ENCODE measurements at places on chromosomes 3 and 15.

DNA sequence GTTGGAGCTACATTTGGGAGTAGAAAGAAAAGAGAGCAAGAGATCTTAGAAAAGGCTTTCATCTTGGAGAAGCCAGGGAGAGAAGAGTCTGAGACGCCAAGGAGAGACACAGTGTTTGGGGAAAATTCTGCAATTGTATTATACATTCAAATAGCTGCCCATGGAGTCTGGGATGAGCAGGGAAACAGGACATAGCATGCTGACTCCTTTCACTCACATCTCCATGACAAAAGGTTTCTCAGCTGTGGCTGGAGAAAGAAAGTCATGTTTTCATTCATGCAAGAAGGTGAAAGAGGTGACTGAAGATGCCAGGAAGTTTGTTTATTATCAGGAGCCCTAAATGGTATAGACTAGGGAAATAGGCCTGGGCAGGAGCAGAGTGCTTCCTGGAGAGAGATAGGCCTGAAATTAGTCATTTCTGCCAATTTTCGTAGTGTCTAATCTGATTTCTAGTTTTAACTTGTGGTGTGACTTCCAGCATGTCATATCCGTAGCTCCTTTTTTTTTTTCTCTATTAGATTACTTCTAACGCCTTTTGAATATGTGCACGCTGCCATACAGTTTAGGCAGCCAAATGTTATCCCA, 34.1 kb downstream of the ACP3 start:
- no peak for DNase-seq

GRCh38 chr3:105345156-105345555, 21.6 kb upstream of the ALCAM start:
- DNase-seq = no peak

DNA sequence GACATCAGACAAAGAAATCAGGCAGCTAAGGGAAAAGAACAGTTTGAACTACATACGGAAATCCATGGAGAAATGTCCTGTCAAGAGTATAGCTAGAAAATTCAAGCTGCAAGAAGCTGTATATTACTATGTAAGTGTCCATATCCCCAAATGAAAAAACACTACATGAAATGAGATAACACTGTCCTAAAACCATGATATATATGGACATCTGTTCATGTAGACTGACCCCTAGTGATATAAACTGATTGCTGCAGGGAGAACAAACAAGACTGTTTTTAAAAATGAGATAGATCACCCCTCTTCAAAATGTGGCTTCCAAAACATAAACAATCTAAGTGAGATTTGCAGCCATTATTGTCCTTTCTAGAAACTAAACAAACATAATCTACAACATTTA, 985.6 kb downstream of the EPHA3 start:
- DNase-seq = no peak

GRCh38 chr3:128707928-128708494, 18.0 kb upstream of the RAB7A start:
- DNase-seq = no peak

GRCh38 chr15:73944161-73945129, 18.2 kb downstream of the LOXL1 start:
- no peak for DNase-seq

GRCh38 chr3:38473229-38473628, 19.5 kb downstream of the ACVR2B start:
- DNase-seq = no peak

GRCh38 chr3:58109752-58110151, 101.0 kb downstream of the DNASE1L3 start:
- no peak for DNase-seq

- no peak for DNase-seq
Measured at GRCh38 chr15:60793656-60794055, 314.7 kb upstream of the ICE2 start.

- no peak for DNase-seq
Measured at GRCh38 chr3:39146083-39146501, 7.3 kb downstream of the CSRNP1 start.

DNA sequence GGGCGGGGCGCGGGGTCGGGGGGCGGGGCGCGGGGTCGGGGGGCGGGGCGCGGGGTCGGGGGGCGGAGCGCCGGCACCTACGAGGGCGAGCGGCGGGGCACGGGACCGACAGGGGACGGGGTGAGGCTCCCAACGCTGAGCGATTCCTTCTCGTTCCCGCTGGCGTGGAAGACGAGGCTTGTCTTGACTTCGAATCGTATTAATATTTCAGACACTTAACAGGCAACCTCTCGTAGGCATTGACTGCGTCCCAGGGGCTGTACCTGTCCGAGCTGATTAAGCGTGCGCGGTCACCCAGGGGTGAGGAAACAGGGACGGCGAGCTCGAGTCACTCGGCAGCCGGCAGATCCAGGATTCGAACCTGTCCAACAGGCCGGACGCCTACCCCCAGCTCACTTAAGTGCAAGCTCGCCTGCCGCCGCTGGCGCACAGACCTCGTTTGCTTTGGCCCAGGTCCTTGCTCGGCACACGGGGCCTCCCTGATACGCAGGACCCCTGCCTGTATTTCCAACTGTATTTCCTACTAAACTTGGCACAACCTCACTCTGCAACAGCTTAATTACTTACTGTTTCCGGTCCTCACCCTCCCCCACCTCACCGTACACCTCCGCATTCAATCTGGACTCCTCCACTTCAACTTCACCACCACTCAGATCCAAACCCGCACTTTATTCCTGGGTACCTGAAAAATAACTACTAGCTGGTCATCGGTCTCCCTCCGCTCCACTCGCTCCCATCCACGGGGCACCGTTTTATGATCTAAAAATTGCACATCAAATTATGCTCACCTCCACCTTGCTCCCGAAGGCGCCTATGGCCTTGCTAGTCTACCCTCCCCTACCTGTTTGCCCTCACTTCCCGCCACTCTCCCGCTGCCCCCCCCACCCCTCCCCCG, 722 bp upstream of the ZXDC start:
- no peak for DNase-seq

DNA sequence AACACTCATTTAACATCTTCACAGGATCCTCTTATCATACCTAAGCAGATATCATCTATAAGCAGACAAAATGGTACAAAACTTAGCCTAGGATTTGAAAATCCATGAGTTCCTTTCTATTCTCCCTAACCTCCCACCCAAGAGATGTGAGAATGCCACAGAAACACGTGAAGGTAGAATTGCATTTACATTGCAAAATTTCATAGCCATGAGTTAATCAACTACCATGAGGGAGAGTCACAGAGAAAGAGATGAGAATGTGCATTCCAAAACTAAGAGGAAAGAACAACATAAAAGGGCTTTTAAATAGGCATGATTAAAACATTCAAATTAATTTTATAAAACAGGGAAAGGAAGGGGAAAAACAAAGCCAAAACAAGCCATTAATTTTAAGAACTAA, 806.2 kb downstream of the NTRK3 start:
- no peak for DNase-seq

- no peak for DNase-seq
Measured at GRCh38 chr3:53213276-53213675, 42.5 kb downstream of the TKT start.

DNA sequence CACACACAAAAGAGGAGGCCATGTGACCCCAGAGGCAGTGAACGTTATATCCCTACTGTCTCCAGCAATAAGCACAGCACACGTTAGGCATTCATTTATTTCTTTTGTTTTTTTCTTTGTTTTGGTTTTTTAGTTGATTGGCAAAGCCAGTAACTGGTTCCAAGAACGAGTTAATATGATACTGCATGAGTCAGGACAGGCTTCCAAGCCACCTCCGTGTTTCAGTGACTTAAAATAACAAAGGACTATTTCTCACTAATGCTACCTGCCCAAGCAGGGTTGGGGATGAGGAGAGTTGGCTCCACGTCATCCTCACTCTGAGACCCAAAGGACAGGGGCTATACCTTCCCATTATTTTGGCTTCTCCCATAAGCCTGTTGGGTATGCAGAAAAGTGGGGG, 130.5 kb downstream of the ST8SIA2 start:
- DNase-seq = no peak

DNA sequence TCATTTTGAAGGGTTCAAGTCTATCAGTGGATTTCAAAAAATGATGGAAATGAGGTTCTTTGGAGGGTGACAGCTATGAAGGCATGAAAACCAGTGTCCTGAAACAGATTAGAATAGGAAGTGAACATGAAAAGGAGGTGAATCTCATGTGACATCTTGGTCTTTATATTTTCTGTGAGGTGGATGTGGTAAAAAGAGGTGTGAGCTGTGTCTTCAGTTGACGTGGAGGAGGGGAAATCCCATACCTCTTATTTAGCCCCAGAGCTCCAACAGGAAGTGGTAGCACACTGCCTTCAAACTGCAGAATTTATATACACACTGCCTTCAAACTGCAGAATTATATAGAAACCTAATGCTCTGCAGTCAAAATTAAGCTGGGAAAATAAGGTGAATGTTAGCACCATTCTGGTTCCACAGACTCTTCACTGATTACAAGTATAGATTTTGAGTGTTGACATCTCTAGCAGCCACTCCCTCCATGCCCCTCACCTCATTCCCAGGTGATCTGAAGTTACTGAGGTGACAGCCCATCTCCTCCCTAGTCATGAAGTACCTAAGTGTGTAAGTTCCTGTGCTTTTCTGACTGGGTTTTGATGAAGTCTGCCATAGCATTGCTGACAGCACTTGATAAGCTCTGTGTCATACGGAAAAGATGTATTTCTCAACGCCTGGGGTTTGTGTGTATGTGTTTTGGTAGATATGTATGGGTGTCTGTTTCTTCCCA, 2.7 kb downstream of the RAB8B start:
- peak; percentile 78 for DNase-seq

DNA sequence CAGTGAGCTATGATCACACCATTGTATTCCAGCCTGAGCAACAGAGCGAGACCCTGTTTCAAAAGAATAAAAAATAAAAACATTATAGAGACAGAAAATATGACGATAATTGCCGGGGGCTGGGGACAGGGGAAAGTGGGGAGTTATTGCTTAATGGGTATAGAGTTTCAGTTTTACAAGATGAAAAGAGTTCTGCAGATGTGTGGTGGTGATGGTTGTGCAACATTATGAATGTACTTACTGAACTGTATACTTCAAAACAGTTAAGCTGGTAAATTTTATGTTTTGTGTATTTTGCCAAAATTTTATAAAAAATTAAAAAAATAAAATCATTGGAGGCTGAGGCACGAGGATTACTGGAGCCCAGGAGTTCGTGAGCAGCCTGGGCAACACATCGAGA, 24.8 kb upstream of the ZNF774 start:
- DNase-seq = no peak

- DNase-seq = no peak
Measured at GRCh38 chr3:6321999-6322398, 538.9 kb upstream of the GRM7 start.

DNA sequence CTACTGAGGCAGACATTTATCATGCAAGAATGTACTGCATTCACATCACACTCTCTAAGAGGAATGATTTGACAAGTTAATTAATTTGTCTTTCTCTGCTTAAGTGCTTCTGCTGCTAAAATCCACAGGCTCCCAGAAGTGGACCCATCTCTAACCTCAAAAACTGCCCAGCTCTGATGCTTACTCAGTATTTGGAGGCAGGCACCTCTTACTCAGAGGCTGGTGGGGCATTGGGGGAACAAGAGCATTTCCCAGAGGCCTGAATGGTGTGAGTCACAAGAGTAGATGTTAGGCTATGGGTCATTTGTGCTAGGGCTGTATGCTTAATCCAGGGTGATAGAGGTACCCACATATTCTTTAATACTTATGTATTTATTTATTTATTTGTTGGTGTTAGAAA, 34.4 kb upstream of the HCN4 start:
- DNase-seq = no peak

- no peak for DNase-seq
Measured at GRCh38 chr3:74129056-74129455, 485.4 kb downstream of the CNTN3 start.

DNA sequence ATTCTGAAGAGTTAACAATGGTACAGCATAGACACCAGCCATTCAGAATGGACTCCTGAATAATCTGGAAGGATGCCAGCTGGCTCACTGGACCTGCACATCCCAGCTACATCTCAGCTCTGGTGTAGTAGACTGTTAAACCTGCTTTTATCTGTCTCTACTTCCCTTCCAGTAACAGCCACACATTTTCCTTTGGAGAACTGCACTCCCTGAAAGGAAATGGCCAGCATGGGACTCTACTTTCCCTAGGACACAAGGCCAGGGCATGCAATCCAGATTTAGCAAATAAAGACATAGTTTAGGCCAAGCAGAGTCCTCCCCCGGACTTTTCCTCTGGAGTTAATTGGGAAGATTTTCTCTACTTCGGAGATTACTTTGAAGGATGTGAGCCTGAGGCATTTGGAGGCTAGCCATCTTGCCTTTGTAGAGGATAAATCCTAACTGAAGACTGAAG, 82.7 kb upstream of the TCF12 start:
- DNase-seq = no peak

GRCh38 chr3:44012160-44012899, 229.4 kb upstream of the TOPAZ1 start:
- no peak for DNase-seq

DNA sequence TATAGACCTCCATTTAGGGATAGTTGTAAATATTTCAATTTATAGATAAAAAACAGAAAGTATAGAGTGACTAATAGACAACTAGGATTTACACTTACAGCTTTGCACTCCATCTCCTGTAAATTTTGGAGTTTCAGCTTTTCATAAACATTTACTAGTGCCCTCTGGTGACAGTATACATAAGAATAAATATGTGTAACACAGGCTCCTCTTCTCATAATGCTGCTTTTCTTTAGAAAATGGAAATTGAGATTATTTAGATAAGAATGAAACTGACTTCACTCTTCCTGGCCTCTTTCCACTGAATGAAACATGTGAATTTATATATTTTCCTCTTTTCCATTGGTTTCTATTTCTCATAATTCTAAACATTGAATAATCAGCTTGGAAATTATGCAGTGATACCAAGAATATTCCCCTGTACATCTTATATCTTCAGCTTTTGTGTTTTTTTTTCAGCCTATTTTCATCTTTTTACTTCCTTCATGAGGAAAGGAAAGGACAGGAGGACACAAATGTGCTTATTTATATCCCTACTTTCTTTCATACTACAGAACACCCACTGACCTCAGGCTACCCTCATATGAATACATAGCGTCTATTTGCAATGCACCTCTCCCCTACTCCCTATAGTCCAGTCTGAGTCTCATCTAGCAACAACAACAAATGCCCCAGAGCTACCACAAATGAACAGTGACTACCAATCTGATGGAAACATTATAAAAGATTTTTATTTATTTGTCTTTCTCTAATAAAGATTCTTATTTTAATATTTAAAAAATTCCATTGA, 103.1 kb upstream of the CCDC39 start:
- DNase-seq = no peak

- peak; percentile 91 for DNase-seq
Measured at GRCh38 chr3:52770496-52771333, at the start of gene NEK4. Gene NEK4, minus strand, starts transcription at chr3:52770940. Its CDS starts 194 bp downstream, at chr3:52770746.

DNA sequence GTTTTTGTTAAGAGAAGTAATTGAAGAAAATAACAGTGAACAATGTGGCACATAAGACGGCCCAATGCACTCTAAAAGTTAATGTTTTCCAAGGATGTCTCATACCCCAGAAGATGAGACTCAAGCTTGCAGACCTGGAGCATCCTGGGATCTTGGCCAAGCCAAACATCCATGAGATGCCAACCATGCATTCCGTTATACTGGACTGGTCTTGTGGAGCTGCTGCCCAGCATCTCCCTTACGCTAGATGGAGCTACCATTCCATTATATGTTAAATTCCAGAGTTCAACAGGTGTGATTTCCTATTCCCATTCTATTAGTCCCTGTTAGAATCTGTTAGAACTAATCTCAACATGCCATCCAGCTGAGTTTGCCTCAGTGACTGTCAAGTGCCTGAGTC, 181.8 kb downstream of the PDCD6IP start:
- DNase-seq = no peak
